ENCODE measurements at places on chromosomes 1 and 21. TPM values are rescaled to one million over a fixed set of nuclear protein-coding genes. Genes with fewer than 3 reads are reported as not detected.

DNA sequence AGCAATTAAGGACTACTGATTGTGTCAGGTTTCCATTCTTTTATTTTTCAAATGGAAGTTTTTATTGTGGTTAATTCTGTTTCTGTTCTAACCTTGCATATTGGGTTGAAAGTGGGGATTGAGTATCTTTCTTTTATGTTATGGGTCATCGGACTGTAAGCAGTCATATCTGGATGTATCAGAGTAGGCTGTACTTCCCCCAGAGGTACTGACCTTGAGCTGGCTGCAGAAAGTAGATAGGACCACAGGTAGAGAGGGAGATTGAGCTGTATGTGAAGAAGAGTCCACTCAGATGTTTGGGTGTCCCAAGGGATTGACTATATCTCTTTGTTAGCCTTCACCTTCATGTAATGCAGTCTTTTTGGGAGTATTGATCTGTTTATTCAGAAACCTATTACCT lies 20.5 kb upstream of the ALG14 start:
- DNase-seq, result no peak

DNA sequence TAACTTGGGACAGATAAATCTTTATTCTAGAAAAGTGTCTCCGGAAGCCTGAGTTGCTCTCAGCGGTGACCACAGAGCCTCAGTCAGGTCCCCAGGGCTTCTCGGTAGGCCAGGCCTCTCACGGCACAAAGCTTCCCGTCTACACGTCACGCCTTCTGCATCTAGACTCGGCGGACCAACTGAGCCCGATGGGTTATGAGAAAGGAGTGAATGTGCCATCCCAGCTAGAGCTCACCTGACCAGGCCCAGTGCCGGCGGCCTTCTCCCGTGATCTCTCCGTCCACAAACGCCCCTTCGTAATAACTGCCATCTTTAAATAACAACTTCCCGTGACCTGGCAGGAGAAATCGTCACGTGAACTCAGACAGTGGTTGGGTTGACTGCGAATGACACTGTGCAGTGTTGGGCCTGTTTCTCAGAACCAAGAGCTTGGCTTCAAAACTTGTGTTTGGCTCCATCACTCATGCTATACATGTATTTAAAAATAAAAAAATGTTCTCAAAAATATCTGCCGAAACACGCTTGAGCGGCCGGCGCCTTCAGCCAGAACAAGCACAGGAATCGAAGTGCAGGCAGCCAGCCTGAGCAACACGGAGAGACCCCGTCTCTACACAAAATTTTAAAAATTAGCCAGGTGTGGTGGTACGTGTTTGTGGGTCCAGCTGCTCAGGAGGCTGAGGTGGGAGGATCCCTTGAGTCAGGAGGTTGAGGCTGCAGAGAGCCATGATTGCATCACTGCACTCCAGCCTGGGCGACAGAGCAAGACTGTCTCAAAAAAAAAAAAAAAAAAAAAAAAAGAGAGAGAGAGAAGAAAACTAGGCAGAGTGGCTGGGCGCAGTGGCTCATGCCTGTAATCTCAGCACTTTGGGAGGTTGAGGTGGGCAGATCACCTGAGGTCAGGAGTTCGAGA lies 3.1 kb downstream of the MORN1 start:
- no peak for DNase-seq

The TARS2 gene
- total RNA-seq, result 42.4 TPM

The ALX3 gene
- total RNA-seq, result not detected

GRCh38 chr21:46250146-46250725 lies 21.7 kb upstream of the LSS start:
- DNase-seq, result no peak

The RBM11 gene
- total RNA-seq, result 16.0 TPM

The CLIC6 gene
- total RNA-seq, result 0.22 TPM

DNA sequence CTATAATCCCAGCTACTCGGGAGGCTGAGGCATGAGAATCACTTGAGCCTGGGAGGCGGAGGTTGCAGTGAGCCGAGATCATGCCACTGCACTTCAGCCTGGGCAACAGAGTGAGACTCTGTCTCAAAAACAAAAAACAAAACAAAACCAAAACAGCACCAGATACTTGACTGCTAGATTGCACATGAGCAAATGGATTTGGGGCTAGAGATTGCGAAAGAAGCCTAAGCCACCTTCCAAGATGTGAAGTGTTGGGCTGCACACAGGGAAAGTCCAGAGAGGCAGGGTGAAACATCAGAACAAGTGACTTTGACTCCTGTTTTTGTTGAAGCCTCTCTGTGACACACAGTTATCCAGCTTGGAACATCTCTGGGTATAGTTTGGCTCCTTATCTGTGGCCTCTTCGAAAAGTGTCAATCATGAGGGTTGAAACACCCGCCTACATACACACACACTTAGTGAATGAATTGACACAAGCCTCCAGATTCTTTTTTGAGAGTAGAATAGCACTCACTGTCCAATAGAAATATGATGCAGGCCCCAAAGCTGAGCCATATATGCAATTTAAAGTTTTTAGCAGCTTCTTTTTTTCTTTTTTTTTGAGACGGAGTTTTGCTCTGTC lies 34.2 kb upstream of the GPR137B start:
- DNase-seq, result no peak

The WNT9A gene
- total RNA-seq, result 1.4 TPM

The AGL gene
- total RNA-seq, result 30.2 TPM

DNA sequence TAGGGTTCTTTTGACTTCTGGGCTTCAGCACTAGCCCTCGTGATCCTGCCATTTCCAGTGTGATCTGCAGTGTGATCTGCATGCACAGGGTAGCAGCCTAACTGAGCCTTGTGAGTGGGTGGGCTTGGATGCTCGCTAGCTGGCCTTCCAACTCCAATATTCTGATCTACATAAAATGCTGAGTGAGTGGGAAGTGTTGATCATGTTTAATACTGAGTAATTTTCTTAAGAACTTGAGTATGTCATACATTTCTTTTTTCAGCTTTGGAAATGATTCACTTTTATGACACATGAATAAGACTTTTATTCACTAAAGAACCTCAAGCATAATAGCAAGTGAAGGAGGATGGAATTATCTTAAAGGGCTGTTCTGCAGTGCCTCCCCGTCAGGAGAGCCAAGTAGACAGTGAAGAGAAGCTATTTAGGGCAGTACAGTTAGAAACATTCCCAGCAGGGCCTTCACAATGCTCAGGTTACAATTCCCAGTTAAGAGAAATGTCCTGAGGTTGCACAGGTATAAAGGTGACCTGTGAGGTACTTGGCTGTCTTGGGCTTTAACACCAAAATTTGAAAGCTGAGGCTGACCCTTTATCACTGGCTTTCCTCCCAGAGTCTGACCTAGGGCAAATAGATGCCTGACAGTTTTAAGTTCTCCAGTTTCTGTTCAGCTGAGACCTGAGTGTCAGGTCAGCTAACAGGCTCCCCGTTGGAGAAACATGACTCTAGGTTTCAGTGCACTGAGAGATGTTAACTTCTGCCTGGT lies 29.1 kb upstream of the LRRC8C start:
- no peak for DNase-seq

- DNase-seq, result no peak
These were observed 36.9 kb upstream of the QSOX1 start for GRCh38 chr1:180117764-180118116.

DNA sequence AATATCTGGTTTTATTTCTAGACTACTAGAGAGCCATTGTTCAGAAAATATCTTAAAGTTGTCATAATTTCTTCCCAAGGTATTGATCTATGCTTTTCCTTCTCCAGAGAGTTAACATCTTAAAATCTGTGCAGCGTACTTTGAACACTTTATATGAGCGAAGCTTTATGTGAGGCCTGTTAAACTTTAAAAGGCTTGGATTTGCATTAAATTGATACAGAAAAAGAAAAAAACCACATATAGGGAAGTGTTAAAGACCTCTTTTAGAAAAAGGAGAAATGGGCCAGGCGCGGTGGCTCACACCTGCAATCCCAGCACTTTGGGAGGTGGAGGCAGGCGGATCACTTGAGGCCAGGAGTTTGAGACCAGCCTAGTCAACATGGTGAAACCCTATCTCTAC lies 59.2 kb upstream of the MORC3 start:
- no peak for DNase-seq

DNA sequence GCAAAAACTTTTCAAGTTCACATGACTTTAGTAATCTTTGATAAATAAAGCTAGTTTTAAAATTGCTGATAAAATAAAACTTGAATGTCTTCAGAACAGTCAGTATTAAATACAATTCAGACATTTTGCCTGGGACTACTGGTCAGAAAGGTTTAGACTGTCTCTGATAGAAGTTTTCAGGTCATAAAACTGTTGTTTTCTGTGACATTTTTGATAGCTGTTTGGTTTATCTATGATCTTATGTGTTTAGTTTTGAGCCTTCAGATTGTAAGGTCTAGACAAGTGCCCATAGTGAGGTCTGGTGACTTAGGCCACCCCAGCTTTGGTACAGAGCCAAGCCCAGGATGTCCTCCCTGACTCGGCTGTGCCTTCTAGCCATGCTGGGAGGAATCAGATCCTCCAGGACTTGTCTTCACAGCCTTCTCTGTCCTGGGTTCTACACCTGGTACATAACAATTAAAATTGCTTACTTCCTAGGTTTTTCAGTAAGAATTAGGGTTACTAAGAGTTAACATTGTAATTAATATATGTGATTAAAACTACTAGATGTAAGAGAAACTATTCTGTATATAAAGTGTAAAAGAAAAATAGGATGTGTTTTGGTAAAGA lies 15.1 kb upstream of the DNAH14 start:
- DNase-seq, result no peak

DNA sequence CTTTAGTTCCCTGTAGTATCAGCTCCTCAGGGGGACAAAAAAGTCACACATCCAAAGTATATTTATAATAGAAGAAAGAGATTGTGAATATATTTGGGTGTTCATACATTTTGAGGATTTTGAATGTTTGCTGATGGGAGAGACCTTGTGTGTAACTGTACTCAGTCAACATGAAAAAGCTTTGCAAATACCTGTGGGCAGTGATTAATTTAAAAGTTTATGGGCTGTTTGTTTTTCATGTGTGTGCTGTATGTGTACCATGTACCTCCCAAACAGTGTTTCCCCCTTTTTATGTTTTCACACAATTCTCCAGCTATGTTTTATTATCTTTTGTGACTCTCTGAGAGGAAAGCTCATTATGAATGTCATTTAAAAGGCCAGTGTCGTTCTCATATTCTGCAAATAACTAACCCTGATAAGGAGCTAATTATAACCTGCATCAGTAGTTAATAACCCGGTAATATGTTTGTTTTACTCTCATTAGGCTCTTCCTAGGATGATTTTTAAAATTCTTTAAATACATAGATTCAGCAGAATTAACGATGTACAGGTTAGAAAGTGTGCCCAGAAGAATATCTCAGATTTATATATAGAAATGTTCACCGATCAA lies 271.5 kb downstream of the NFIA start:
- DNase-seq, result no peak

DNA sequence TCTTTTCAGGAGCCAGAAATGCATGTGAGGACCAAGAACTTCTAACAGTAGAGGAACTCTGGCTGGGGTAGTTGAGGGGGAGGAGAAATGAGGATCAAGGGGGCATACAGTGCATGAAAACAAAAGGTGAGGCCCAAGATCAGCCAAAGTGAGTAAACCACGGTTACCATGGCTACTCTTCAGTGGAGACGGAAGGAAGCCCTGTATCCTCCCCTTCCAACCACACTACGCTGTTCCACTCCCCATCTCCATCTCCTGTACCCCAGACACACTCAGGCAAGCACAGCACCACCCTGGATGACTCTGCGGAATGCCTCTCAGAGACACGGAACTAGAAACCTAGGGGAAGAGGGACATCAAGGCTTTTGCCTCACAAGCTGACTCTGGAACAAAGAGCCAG lies 157.6 kb upstream of the CAMK1G start:
- no peak for DNase-seq

GRCh38 chr1:202692959-202693555 lies 17.2 kb downstream of the SYT2 start:
- peak; percentile 60 for DNase-seq

GRCh38 chr1:111907321-111907720 lies 82.1 kb downstream of the KCND3 start:
- DNase-seq, result no peak

DNA sequence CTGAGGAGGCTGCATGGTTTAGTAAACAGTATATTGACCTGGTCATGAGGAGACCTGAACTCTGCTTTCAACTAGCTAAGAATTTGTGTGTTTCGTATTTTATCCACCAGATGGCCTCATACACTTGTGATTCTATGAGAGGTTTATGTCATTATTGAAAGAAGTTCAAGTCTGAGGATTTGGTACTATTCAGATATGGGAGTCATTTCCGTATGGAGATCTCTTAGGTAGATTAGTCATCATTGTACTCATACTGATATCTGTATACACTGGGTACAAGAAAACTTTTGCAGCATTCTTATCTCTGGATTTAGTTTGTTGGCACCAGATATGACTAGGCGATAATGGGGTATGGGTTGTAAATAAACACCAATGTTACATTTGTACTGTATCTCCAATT lies 26.6 kb downstream of the ATF6 start:
- no peak for DNase-seq

GRCh38 chr21:16537501-16537900 lies 807.7 kb downstream of the USP25 start:
- DNase-seq, result no peak

The GPR61 gene
- 30.3 TPM for total RNA-seq

DNA sequence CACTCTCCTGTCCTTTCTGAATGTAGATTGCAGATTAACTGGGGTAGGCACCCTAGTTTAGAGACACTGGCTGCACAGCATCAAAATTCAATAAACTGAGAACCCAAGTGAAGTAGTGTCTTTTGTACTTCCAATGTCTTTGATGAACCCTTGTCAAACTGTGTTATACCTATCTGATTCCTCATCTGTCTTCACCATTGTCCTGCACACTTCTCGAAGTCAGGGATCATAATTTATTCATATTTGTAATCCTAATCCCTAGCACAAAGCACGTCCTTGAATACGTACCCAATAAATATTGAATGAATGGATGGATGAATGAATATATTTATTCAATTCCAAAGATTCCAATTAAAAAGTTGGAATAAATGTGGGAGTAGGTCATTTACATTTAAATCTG lies 256.6 kb upstream of the PTBP2 start:
- no peak for DNase-seq

DNA sequence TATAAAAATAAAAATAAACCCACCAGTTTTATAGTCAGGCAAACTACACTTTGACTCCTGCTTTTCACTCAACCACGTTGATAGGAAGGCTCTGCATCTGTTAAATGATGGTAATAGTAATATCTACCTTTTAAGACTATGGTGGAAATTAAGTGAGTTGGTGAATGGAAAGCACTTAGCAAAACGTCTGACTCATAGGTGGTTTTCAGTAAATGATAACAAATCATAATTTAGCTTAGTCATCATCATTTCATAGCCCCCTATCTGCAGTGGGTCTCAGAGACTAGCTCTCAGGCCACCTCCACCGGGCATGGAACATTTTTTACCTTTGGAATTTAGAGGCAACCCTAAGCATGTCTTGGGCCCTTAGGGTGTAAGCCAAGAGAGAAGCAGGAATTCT lies 160.0 kb downstream of the PDE4B start:
- no peak for DNase-seq

- no peak for DNase-seq
These were observed 10.1 kb downstream of the NRIP1 start for GRCh38 chr21:15054606-15055239.

GRCh38 chr1:83606416-83606955 lies 392.4 kb downstream of the TTLL7 start:
- DNase-seq, result no peak

- no peak for DNase-seq
These were observed 21.1 kb downstream of the NCF2 start for GRCh38 chr1:183569141-183569540.

- DNase-seq, result no peak
These were observed 10.7 kb upstream of the GRHL3 start for GRCh38 chr1:24308365-24309015.

- no peak for DNase-seq
These were observed 70.0 kb upstream of the KCNJ15 start for GRCh38 chr21:38186661-38187270.

- no peak for DNase-seq
These were observed 36.7 kb downstream of the ADARB1 start for GRCh38 chr21:45110873-45111624.

All from dorsolateral prefrontal cortex (tissue), 122 donors.